ENCODE measurements at places on chromosomes 5 and 9.

GRCh38 chr9:84419031-84419602 is 78.6 kb upstream of the SLC28A3 start:
- no peak for DNase-seq

- no peak for DNase-seq
These were observed 271.6 kb downstream of the PLK2 start for GRCh38 chr5:58188262-58188651.

DNA sequence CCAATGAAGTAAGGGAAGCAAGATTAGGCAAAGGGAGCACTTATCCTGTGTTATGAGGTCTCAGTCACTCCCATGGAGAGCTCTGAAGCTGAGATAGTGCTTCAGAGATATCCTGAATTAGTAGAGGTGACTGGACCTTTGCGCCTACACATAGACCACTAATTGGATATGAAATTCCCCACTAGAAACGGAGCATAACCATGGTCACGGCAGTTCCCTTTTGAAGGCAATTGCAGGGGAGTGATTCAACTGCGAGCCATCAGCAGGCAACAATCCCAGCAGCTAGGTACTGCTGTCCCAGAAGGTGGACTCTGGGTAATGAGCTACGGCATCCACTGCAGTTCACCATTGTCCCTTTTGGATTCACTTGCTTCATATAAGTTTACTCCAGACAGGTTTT is 267.7 kb upstream of the RASA1 start:
- DNase-seq = no peak

GRCh38 chr9:87277346-87277745 is 220.3 kb upstream of the DAPK1 start:
- DNase-seq = no peak

GRCh38 chr5:179955630-179956029 is 47.9 kb upstream of the TBC1D9B start:
- no peak for DNase-seq

DNA sequence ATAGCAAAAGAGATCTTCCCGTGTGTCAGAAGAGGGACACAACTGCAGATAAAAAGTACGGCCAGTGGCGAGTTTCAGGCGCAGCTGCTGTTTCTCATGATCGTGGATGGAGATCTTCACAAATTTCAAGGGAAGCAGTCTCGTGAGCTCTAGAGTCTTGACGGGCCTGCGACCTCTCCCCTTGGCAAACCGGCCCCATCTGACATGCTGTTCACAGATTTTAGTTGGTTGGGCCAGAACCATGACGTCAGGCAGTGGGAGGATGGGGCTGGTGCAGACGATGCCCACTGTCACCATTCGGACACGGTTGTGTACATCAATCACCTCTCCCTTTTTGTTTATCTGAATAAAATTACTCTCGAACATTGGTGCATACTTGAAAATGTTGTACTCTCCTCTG is 396 bp downstream of the GARIN3 start:
- DNase-seq = no peak

DNA sequence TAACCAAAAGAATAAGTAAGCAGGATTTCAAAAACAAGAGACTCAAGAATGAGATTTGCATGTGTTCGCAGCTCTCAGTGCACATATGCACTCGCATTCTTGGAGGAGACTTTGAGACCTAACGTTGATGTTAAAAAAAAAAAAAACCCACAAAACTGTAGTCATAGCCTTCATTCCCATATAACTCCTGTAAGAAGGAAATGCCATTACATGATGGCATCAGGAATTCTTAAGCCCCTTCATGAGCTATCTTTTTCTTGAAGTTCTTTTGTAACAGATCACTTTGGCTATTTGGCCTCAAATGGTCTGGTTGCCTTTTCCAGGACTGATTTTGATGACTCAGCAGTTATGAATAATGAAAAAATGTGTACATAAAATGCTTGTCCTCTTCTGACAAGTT is 113.8 kb downstream of the ALDH1A1 start:
- no peak for DNase-seq

Data from CD8-positive, alpha-beta T cell (primary cell).